ENCODE measurements at places on chromosomes 7 and 10.

GRCh38 chr7:85464042-85464651 lies 277.3 kb upstream of the SEMA3D start:
- no peak for DNase-seq

DNA sequence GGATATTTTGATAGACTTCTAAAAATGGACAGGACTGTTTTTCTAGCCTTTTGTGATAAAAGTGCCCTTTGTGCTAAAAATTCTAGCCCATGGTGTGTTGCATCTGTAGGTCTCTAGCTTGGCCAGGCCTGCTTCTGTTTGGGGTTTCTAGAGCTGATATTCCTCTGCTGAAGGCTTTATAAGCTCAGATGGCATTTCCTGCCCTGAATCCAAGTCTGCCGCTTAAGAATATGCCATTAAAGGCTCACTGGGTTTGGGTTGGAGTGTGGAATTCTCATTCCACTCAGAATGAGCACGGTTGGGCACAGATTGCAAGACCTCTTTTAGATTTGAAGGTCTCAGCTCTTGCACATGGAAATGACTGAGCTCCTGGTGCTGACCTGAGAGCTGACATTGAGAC lies 49.4 kb upstream of the IGFBP3 start:
- DNase-seq: no peak

- no peak for DNase-seq
Observed at GRCh38 chr10:74202356-74202755, 51.3 kb downstream of the ADK start.

DNA sequence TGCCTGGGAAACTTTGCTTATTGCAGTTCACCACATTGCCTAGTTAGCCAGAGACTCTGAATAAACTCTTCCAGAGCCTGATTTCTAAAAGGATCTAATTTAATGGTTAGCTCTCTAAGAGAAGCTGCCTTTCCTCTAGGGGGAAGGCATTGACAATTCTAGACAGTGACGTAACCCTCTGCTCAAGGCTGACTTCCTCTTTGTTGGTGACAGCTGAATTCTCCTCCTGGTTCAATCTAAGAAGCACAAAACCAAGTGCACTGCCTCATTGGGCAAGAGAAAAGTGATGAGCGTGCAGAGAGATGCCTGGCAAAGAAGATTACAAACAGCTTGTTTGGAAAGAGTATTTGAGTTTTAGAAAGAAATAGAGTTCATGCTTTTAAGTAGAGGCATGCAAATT lies 102.7 kb downstream of the MACC1 start:
- DNase-seq: peak; percentile 5

GRCh38 chr10:18449611-18450026 lies 201.8 kb downstream of the NSUN6 start:
- no peak for DNase-seq

DNA sequence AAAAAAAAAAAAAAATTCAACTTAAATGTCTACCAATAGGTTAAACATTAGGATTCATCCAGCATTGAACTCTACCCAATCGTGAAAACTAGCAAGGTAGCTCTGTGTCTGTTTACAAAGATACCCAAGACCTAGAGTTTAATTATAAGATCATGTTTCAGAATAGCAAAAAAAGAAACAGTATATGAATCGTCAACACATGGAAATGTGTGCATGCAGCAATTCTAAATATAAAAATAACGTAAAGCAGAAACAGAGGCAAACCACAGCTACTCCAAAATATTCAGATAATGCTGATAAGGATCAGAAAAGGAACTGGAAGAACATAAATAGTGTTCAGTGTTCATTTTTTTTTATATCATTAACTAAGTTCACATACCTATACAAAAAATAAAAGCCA lies 68.7 kb downstream of the AFAP1L2 start:
- no peak for DNase-seq

DNA sequence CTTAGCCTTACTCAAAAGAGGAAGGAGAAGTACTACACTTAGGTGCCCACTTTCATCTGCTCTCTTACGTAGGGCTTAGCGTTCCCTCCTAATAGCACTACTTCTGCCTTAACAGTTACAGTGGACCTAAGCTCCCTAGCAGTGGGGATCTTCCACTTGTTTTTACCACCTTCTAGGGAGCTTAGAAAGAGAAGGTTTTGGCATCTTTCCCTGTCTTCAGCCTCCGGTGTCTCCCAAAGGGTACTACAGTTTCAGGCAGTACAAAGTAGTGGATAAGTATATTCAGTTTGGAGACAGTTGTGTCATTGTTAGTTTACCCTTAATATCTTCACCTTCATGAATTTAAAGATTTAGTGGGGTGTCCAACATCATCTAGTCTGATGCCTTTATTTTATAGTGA lies 14.6 kb downstream of the CHRM2 start:
- DNase-seq: peak; percentile 36

GRCh38 chr7:42662862-42663261 lies 249.0 kb downstream of the C7orf25 start:
- no peak for DNase-seq

- DNase-seq: no peak
Observed at GRCh38 chr7:32088451-32088881, 18.3 kb upstream of the PDE1C start.

All from amniotic epithelial cell (primary cell).